ENCODE measurements at places on chromosomes 2 and 18. TPM values are rescaled to one million over a fixed set of nuclear protein-coding genes. Genes with fewer than 3 reads are reported as not detected.

Gene HRH4
- not detected for total RNA-seq

DNA sequence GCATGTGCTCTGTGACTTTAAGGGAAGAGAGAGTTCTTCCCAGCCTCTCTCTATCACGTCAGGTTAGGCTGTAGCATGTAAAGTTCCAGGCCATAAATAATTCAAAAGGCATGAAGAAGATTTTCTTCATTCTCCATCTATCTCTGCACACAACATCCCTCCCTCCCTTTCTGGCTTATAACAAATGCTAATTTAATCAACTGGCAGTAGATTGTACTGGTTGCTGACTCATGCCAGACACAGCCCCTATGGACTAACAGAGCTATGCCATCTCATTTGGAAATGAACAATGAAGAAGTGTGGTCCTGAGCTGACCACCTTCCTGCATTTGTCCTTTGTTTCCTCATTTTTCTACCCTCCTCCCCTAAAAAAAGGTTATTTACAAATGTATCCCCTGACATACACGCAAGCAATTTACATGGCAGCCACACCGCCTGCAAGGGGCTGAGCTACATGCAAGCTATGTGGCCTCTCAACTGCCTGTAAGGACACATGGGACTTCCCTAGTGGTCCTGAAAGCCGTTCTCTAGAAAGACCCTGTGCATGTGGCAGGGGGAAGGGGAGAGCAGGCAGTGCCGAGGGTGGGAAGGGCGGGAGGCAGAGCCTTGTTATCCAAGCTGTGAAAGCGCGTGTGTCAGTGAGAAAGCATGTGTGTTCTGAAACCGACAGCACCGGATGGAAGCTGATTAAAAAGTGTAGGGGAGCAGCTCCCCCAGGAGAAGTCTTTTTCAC is 90.9 kb upstream of the KLF7 start:
- H3K27ac ChIP-seq: no peak overlapping the region
- no peaks in the 10 kb centered on the region for H3K27me3 ChIP-seq
- H3K4me1 ChIP-seq: peaks cover 20% of the 10 kb centered on the region

GRCh38 chr2:219309278-219309677 is at the start of gene PTPRN:
PTPRN (minus strand) TSS chr2:219309401; CDS start chr2:219309332, 69 bp downstream.
- H3K4me1 ChIP-seq: no peaks in the 10 kb centered on the region
- no peaks in the 10 kb centered on the region for H3K27me3 ChIP-seq
- no peak for DNase-seq

DNA sequence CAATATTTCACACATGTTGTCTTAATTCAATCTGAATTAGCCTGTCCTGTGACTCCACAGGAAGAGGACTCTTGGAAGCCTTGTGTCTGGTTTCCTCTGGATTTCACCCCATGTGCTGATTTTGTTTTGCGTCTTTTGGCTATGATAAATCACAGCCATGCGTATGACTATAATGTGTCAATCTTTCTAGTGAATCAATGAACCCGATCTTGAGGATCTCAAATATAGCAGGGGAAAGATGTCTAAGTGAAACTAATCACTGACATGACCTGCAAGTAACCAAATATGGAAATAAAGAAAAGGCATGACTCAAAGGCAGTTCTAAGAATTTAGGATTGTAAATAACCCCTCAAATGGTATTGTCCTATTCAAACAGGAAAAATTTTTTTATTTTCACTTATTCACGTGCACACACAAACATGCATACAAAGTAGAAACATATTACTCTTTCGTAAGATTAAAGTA is 8.2 kb downstream of the WDFY1 start:
- H3K4me3 ChIP-seq: no peak overlapping the region
- H3K27me3 ChIP-seq: no peaks in the 10 kb centered on the region
- H3K27ac ChIP-seq: no peak overlapping the region
- no peak for DNase-seq

Data from tibial nerve (tissue), 4 donors.